Colonic mucosa (tissue), 4 donors: ENCODE measurements at places on chromosomes 6 and 20. TPM values are rescaled to one million over a fixed set of nuclear protein-coding genes. Genes with fewer than 3 reads are reported as not detected.

The TNFRSF6B gene
- 7.5 TPM for total RNA-seq

The HUS1B gene
- 1.1 TPM for total RNA-seq

The DDO gene
- total RNA-seq: 2.3 TPM

The PCK1 gene
- 272 TPM for total RNA-seq

The PTPN1 gene
- 37.9 TPM for total RNA-seq

The ERVFRD-1 gene
- not detected for total RNA-seq

The SMIM28 gene
- not detected for total RNA-seq

- DNase-seq: no peak
- no peaks in the 10 kb centered on the region for H3K36me3 ChIP-seq
- H3K27me3 ChIP-seq: no peaks in the 10 kb centered on the region
- no peak overlapping the region for H3K4me3 ChIP-seq
These were observed 190.0 kb upstream of the COL21A1 start for GRCh38 chr6:56437171-56437900.

GRCh38 chr20:2387580-2387979 lies 6.9 kb downstream of the TGM6 start:
- H3K4me1 ChIP-seq: no peaks in the 10 kb centered on the region
- no peak overlapping the region for H3K4me3 ChIP-seq
- H3K27ac ChIP-seq: no peak overlapping the region

- H3K4me1 ChIP-seq: no peaks in the 10 kb centered on the region
- H3K27me3 ChIP-seq: no peaks in the 10 kb centered on the region
- H3K27ac ChIP-seq: no peak overlapping the region
- no peak for DNase-seq
These were observed 290.0 kb downstream of the PTPRK start for GRCh38 chr6:128230267-128230989.

GRCh38 chr6:73372516-73372915 lies 2.8 kb upstream of the OOEP start:
- H3K27ac ChIP-seq: no peak overlapping the region
- no peaks in the 10 kb centered on the region for H3K4me1 ChIP-seq
- no peaks in the 10 kb centered on the region for H3K27me3 ChIP-seq
- no peak for DNase-seq
- H3K4me3 ChIP-seq: no peak overlapping the region

DNA sequence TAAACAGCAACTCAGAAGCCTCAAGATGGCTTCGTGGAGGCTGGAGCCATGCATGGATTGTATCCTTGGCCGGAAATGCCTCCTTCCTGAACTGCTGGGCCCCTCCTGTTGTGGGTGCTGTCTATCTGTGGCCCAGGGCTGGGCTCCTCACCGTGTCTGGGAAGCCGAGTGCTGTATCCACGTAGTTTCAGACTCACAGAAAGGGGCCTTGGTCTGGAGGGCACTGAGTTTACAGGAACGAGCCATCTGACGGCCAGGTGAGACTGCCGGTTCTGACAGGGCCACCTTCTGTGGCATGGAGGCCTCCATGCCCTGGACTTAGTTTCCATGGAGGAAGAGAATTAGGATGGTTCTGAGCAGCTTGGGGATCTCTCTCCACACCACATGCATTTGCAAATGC lies 142.2 kb downstream of the ERMARD start:
- no peaks in the 10 kb centered on the region for H3K4me1 ChIP-seq
- no peaks in the 10 kb centered on the region for H3K36me3 ChIP-seq
- H3K27ac ChIP-seq: no peak overlapping the region
- no peak overlapping the region for H3K4me3 ChIP-seq

- H3K4me1 ChIP-seq: no peaks in the 10 kb centered on the region
- no peak overlapping the region for H3K4me3 ChIP-seq
- DNase-seq: no peak
- no peak overlapping the region for H3K27ac ChIP-seq
These were observed 41.7 kb downstream of the SYNE1 start for GRCh38 chr6:152595499-152595898.

GRCh38 chr6:162377735-162378134 lies 349.8 kb downstream of the PRKN start:
- H3K4me1 ChIP-seq: no peaks in the 10 kb centered on the region
- H3K36me3 ChIP-seq: no peaks in the 10 kb centered on the region
- no peak overlapping the region for H3K4me3 ChIP-seq

DNA sequence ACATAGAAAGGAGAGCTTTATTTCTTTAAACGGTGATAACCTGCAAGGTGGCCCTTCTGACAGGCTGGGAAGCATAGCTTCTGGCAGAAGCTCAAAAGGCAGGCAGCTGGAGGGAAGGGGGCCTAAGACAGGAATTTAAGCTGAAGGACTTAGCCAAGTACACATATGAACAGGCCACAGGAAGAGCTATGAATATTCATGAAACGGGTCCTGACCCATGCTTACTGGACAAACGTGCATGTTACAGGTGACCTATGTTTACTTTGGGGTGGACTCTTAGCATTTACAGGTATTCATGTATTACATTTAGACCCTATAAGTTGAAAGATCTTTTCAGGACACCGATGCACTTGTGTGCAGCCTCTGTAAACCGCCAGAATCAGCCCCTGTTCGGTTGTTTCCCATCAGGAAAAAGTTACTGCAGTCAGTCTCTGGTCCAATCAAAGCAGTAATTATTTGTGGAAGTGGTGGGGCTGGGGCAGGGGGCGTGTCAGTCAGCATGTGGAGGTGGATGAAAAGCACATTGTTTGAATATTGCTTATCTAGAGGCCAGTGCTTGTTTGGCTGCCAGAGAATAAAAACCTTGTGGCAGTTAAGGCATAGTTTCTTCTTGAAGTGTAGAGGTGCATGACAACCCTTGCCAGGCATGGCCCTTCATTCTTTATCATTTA lies 2.9 kb upstream of the GZF1 start:
- no peaks in the 10 kb centered on the region for H3K36me3 ChIP-seq
- H3K4me1 ChIP-seq: peaks cover 12% of the 10 kb centered on the region
- H3K27ac ChIP-seq: peak overlapping the region; percentile 95
- H3K4me3 ChIP-seq: no peak overlapping the region
- peak; percentile 42 for DNase-seq
- H3K27me3 ChIP-seq: no peaks in the 10 kb centered on the region

GRCh38 chr6:126529637-126530362 lies 189.9 kb downstream of the CENPW start:
- DNase-seq: no peak
- no peaks in the 10 kb centered on the region for H3K27me3 ChIP-seq
- no peaks in the 10 kb centered on the region for H3K4me1 ChIP-seq
- H3K36me3 ChIP-seq: no peaks in the 10 kb centered on the region
- H3K27ac ChIP-seq: no peak overlapping the region
